Astrocyte (in vitro differentiated cells and primary cell): ENCODE measurements at places on chromosomes 2 and 18. TPM values are rescaled to one million over a fixed set of nuclear protein-coding genes. Genes with fewer than 3 reads are reported as not detected.

The B3GNT7 gene
- total RNA-seq: 1.2 and 1.7 TPM in 2 replicates

The PLEKHH2 gene
- total RNA-seq: 0.84 and 1.1 TPM in 2 replicates

The TMEM163 gene
- 0.12 and 0.18 TPM in 2 replicates for total RNA-seq

GRCh38 chr2:239498576-239498975, 97.8 kb upstream of the HDAC4 start:
- H3K27ac ChIP-seq: no peak overlapping the region
- no peaks in the 10 kb centered on the region for H3K4me1 ChIP-seq
- H3K36me3 ChIP-seq: no peaks in the 10 kb centered on the region
- peaks cover 3% of the 10 kb centered on the region for H3K27me3 ChIP-seq

- DNase-seq: peak; percentile 87
- H3K4me1 ChIP-seq: peaks cover 15% of the 10 kb centered on the region
- H3K4me3 ChIP-seq: peak overlapping the region; percentile 27
- peak overlapping the region; percentile 55 for H3K27ac ChIP-seq
- no peaks in the 10 kb centered on the region for H3K36me3 ChIP-seq
Measured at GRCh38 chr2:210955591-210955990, 399.2 kb downstream of the CPS1 start.

GRCh38 chr2:160694221-160694620, 200.6 kb upstream of the RBMS1 start:
- no peak for DNase-seq
- no peaks in the 10 kb centered on the region for H3K27me3 ChIP-seq
- no peaks in the 10 kb centered on the region for H3K4me1 ChIP-seq
- H3K36me3 ChIP-seq: no peaks in the 10 kb centered on the region
- H3K4me3 ChIP-seq: no peak overlapping the region
